A549 treated with CpdA at 1 μM for 4 hours (cell line): ENCODE measurements at places on chromosomes 4 and X. TPM values are rescaled to one million over a fixed set of nuclear protein-coding genes. Genes with fewer than 3 reads are reported as not detected.

Gene XAGE1A
- total RNA-seq = 9.8 to 33.2 TPM (median 25.3 TPM) in 4 of 5 replicates, not detected in the other

Gene C4orf36
- 0.45 to 1.2 TPM (median 1.0 TPM) in 5 replicates for total RNA-seq

Gene EDNRA
- 0.30 to 0.55 TPM (median 0.35 TPM) in 5 replicates for total RNA-seq

Gene NMU
- total RNA-seq = 0.46 to 0.98 TPM (median 0.73 TPM) in 5 replicates

Gene TMPRSS11E
- total RNA-seq = not detected in 5 replicates

Gene DAPP1
- total RNA-seq = not detected in 5 replicates

Gene COL4A6
- total RNA-seq = 14.3 to 17.2 TPM (median 15.7 TPM) in 5 replicates

Gene RAB9B
- 0.05 TPM in 3 of 5 replicates, not detected in the others for total RNA-seq

Gene RHOXF2
- not detected in 5 replicates for total RNA-seq

Gene DOK7
- 0.16 to 0.90 TPM (median 0.42 TPM) in 5 replicates for total RNA-seq

Gene VEGFC
- total RNA-seq = 15.6 to 18.3 TPM (median 16.6 TPM) in 5 replicates

Gene SMIM31
- total RNA-seq = 0.05 to 0.08 TPM (median 0.05 TPM) in 3 of 5 replicates, not detected in the others

Gene SLC25A14
- 18.2 to 21.9 TPM (median 19.6 TPM) in 5 replicates for total RNA-seq

Gene CXCL1
- total RNA-seq = 11.7 to 16.3 TPM (median 14.8 TPM) in 5 replicates

Gene GNRHR
- not detected in 5 replicates for total RNA-seq

Gene GSTCD
- total RNA-seq = 5.9 to 6.6 TPM (median 6.3 TPM) in 5 replicates

Gene PHOX2B
- total RNA-seq = not detected in 5 replicates
